ENCODE measurements at places on chromosomes 7 and 10. TPM values are rescaled to one million over a fixed set of nuclear protein-coding genes. Genes with fewer than 3 reads are reported as not detected.
A peak's percentile ranks its signal among the peaks of the same experiment; 100 is the strongest.

GRCh38 chr7:518630-519483 is 789 bp downstream of the PDGFA start:
- DNase-seq, result peak; percentile 63

Gene CD36
- 6.4 TPM for total RNA-seq

Gene LLCFC1
- total RNA-seq, result not detected

GRCh38 chr10:97828721-97829120 is 20.9 kb upstream of the GOLGA7B start:
- DNase-seq, result no peak

Gene ANKRD22
- total RNA-seq, result not detected

- DNase-seq, result no peak
Measured at GRCh38 chr7:42097752-42098151, 139.3 kb downstream of the GLI3 start.

Gene ZNF33B
- total RNA-seq, result 30.0 TPM

- no peak for DNase-seq
Measured at GRCh38 chr10:31526681-31527080, 207.7 kb downstream of the ZEB1 start.

Gene TCTN3
- total RNA-seq, result 16.2 TPM

- DNase-seq, result no peak
Measured at GRCh38 chr7:155000795-155001194, 2.1 kb downstream of the PAXIP1 start.

Measured in activated naive CD8-positive, alpha-beta T cell treated with anti-CD3 and anti-CD28 coated beads, Interleukin-2, amount 10 ng/mL, durations not matched to agents 7 days and 5 days (primary cell).